Mammary epithelial cell (primary cell): ENCODE measurements at places on chromosomes 3 and 15.

DNA sequence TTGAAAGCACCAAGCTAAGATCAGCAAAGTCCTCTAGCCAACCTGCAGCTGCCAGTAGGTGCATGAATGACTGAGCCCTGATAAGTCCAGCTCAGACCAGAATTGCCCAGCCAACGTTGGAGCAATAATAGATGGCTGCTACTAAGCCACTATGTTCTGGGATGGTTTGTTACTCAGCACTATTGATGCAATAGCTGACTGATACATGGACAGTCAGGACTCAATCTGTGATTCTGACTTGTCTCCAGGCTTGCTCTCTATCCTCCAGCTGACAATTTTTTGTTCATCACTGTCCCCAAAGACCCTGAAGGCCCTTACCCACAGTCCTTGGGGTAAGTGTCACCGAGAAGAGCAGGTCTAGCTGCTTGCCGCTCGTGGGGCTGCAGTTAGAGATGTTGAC, 55.3 kb downstream of the CDCP1 start:
- no peak for DNase-seq

GRCh38 chr3:152469248-152470025, 200.7 kb downstream of the MBNL1 start:
- peak; percentile 23 for DNase-seq

DNA sequence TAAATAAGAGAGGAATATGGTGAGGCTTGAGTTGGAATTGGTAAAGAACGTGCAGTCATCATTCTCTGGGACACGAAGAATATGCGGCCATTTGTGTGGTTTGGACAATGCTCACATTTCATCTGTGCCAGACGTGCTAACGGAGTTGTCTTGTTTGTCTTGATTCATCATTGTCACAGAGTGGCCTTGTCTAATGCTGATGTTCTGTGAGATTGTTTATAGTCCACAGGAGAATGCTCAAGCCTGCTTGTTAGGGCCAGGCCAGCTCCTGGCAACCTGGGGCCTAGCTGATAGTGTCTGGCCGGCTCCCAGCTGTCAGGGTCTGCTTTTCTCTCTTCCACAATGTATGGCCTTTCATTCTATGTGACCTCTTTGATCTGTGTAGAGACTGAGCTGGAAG, 384.7 kb downstream of the EDEM1 start:
- DNase-seq, result no peak

DNA sequence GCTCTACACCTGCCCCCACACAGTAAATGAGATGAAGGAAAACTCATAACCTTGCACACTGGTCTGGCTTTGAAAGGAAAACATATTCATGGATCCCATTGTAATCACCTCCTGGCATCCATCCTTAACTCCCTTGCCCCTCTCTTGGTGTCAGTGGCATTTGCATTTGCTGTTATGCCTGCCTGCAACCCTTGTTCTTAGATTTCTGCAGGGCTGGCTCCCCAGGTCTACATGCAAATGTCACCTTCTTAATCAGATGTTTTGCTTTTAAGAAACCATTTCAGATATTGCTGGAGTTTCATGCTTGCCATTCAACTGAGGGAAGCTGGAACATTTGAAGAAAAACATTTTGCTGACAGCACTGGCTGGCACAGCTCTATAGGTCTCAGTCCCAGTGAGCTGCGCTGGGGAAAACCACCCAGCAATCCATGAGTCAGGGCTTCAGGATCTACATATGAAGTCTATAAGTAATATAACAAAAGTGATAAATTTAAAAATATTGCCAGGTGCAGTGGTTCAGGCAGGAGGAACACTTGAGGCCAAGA, 19.1 kb downstream of the LRRC2 start:
- no peak for DNase-seq

- peak; percentile 75 for DNase-seq
Observed at GRCh38 chr3:73542136-73542535, 82.6 kb downstream of the PDZRN3 start.

- no peak for DNase-seq
Observed at GRCh38 chr3:76405196-76405595, 619.8 kb upstream of the ZNF717 start.

GRCh38 chr3:196842567-196843434, 24.9 kb upstream of the SENP5 start:
- no peak for DNase-seq

GRCh38 chr3:24533561-24534193, 39.0 kb upstream of the THRB start:
- DNase-seq, result no peak

GRCh38 chr3:31448882-31449243, 83.9 kb upstream of the STT3B start:
- no peak for DNase-seq

- DNase-seq, result no peak
Observed at GRCh38 chr3:195596765-195597171, 13.0 kb upstream of the APOD start.

- DNase-seq, result no peak
Observed at GRCh38 chr15:60346077-60346476, 51.7 kb downstream of the ANXA2 start.

DNA sequence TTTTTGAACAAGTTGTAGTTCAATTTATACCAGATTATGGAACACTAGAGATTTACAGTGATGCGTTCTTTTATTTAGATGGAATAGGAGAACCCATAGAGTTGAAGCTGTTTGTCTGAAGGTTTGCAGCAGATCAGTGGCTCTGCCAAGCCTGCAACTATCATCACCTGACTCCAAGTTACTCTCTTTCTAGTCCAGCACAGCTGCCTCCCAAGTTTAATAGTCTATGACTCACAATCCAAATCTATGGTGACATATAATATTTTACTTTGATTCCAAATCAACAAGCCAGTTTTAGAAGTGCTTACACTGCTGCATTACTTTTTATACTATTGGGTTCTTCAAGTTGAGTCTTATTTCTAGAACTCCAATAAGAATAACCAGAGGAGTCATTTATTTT, 400.4 kb downstream of the LPP start:
- peak; percentile 27 for DNase-seq

- no peak for DNase-seq
Observed at GRCh38 chr3:17936736-17937480, 194.5 kb upstream of the TBC1D5 start.

DNA sequence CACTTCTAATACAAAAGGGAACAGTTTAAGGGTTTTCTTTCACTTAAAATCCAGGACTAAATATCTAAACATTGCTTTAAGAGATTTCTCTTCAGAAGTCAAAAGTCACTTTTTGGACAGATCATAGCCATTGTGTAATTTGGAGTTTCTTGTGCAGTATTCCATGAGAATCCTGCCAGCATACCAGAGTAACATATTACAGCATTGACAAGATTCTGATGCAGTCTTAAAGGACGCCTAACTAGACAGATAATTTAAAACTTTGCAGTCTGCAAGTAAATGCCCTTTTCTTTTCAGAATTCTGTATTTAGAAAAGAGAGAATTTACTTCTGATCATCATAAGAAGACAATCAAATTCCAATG, 17.5 kb upstream of the IGSF10 start:
- DNase-seq, result no peak

- no peak for DNase-seq
Observed at GRCh38 chr3:43526956-43527355, 94.9 kb downstream of the ANO10 start.

DNA sequence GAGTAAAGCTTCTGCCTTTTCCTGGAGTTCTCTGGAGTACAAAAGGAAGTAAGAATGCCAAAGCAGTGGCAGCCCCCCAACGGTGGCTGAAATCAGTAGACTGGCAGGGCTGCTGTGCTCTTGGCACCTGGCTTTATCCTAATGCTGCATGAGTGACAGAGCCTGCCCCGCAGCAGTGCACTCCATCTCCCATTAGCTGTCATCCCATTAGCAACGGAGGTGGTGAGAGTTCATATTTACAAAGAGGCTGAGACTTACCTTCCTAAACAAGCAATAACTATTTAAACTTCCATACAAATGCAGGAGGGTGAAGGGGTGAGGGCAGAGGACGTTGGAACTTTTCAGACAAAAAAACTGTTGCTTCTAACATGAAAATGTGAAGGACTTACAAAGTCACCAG, 51.9 kb downstream of the SERPINI1 start:
- DNase-seq, result no peak

DNA sequence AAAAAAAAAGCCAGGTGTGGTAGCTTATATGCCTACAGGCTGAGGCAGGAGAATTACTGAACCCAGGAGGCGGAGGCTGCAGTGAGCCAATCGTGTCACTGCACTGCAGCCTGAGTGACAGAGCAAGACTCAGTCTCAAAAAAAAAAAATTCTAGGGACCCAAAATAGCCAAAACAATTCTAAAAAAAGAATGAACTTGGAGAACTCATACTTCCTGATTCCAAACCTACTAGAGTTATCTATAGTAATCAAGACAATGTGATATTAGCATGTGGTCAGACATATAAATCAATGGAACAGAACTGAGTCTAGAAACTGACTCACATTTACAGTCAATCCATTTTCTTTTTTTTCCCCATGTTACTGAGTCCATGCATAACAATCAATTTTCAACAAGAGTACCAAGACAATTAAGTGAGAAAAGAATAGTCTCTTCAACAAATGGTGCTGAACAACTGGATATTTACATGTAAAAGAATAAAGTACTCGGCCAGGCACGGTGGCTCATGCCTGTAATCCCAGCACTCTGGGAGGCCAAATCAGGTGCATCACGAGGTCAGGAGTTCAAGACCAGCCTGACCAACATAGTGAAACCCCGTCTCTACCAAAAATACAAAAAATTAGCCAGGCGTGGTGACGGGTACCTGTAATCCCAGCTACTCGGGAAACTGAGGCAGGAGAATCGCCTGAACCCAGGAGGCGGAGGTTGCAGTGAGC, 11.9 kb downstream of the PRKAR2A start:
- no peak for DNase-seq

DNA sequence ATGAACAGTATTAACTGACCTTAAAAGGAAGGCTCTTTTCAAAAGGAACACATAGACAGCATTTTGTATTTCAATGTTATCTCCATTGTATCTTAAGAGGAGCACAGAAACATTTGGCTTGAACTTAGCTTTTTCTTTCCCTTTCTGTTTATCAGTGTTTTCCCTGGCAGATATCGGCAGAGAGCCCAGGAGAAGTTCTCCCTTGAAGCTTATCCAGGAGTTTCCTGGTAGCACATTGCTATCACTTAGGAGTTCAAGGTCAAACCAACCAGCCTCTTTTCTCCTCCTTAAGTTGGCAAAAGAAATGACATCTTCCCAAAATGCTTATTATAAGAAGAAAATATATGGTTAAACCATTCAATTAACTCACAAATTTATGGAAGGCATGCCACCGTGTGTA, 344.6 kb upstream of the UBE2E2 start:
- DNase-seq, result no peak

- no peak for DNase-seq
Observed at GRCh38 chr3:189169728-189170127, 2.0 kb upstream of the TPRG1 start.

DNA sequence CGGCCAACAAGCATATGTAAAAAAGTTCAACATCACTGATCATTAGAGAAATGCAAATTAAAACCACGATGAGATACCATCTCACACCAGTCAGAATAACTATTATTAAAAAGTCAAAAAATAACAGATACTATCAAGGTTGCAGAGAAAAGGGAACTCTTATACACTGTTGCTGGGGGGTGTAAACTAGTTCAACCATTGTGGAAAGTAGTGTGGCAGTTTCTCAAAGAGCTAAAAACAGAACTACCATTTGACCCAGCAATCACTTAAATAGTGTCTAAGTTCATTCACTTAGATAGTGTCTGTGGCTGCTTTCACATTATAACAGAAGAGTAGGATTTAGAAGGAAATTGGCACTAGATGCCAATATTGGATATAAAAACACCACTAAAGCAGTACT, 49.7 kb downstream of the CGGBP1 start:
- no peak for DNase-seq

DNA sequence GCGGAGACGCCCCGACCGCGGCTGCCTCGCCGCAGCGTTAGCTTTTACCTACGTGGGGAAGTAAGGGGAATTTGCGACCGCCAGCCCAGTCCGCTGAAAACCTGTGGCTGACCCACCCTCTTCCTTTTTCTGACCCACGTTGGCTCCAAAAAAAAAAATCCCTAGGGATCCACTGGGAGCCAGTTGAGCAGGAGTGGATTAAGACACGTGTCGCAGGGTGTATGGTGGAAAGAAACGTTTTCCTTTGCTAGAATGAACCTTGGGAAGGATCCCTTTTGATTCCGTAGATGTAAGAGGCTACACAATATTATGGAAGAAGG, 575 bp upstream of the PCYT1A start:
- DNase-seq, result no peak

GRCh38 chr3:70716832-70717231, 404.4 kb upstream of the MDFIC2 start:
- DNase-seq, result peak; percentile 3

DNA sequence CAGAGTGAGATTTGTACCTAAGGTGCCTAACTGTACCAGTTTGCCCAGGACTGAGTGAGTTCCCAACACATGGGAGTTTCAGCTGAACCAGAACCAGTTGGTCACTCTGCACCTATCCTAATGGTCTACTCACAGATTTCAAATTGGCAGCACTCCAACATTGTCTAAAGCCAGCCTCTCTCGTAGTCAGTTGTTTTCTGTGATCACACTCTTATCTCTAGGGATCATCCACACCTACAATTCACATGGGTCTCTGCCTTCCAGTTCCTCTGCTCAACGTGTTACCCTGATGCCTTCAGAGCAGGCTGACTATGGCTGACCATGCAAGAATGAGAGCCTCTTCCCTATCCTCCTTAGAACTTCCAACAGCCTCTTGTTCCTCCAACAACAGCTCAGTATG, 624.8 kb downstream of the NTRK3 start:
- DNase-seq, result no peak

DNA sequence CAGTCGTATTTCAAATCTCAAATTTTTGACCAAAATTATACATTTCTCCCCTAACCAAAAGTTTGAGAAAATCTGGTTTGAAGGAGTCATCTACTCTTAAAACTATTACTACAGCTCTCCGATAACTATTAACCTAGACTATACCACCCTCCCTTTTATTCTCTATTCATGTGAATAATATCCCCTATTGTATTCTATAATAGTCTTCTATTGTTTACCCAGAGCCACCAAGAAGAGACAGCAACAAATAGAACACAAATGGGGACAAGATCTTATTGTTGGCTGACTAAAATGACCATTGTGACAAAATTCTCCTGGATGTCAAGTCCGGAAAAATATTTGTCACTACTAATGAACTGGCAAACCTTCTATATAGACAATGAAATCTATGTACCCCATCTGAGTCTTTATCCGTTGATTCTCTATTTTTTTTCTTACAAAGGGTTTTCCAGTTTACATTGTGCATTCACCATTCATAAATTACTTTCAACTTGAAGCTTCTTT, 618.0 kb downstream of the CADM2 start:
- no peak for DNase-seq

GRCh38 chr15:92839696-92840095, 60.4 kb upstream of the CHD2 start:
- no peak for DNase-seq

GRCh38 chr3:189053322-189053721, 118.4 kb upstream of the TPRG1 start:
- DNase-seq, result no peak

GRCh38 chr3:31008994-31009393, 114.5 kb upstream of the GADL1 start:
- DNase-seq, result peak; percentile 91

DNA sequence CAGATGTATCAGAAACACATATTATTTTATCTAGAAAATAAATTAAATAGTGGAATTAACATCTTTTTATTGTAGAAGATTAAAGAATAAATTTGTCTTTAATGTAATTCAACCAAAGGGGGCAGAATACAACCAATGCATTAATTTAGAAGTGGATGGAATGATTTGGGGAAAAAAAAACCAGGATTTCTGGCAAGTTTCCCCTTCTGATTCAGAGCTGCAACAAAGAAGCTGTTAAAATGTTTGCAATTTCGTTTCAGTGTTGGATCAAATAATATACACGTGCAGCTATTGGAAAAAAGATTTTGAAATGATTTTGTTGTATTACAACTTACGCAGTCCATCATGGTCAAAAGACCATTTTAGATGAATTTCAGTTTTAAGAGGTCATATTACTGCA, 71.6 kb upstream of the ZNF280D start:
- no peak for DNase-seq
